ENCODE measurements at places on chromosomes 12 and 14.

GRCh38 chr12:3700861-3701260 lies 52.0 kb downstream of the CRACR2A start:
- no peak for DNase-seq

GRCh38 chr14:46818147-46818546 lies 166.6 kb upstream of the RPL10L start:
- no peak for DNase-seq

DNA sequence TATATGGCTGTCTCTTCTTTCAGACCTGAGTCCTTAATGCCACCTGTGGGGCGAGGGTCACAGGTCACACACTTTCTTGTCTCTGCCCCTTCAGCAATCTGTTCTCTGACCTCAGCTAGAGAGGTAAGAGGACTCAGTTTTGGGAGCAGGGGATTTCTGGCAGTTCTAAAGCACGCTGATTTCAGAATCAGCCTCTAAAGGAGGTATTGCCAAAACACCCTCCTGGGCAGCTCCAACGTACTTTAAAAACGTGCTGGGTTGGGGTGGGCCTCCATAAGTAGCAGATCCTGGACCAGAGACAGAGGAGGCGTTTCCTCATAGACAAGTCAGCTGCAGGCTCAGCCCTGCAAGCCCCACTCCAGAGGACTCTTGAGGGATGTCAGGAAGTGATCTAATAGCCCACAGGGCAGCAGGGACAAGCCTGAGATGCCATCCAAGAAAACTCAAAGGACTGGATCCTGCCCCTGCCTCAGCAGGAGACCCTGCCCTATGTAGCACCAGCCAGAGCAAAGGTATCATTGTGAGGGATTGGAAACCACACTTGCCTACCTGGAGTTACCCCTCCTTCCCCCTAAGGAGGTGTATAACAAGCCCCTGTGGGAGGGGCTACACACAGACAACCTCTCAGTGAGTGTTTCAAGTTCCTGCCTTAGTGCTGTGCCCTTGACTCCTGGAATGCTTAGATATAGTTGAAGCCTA lies 8.5 kb downstream of the CTDSP2 start:
- no peak for DNase-seq

GRCh38 chr12:70508178-70508577 lies 129.1 kb downstream of the PTPRB start:
- DNase-seq = no peak

DNA sequence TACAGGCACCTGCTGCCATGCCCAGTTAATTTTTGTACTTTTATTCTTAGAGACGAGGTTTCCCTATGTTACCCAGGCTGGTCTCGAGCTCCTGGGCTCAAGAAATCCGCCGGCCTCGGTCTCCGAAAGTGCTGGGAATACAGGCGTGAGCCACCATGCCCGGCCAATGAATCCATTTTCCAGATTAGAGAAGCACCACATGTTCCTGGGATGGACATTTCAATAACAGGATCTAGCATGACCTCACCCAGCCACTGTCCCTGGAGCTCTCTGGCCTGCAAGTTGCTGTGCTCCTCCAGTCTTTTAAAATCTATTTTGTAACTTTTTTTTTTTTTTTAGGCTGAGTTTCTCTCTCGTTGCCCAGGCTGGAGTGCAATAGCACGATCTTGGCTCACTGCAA lies 2.2 kb downstream of the GPR132 start:
- DNase-seq = no peak

- DNase-seq = peak; percentile 53
Measured at GRCh38 chr14:101707068-101707842, 54.3 kb upstream of the PPP2R5C start.

DNA sequence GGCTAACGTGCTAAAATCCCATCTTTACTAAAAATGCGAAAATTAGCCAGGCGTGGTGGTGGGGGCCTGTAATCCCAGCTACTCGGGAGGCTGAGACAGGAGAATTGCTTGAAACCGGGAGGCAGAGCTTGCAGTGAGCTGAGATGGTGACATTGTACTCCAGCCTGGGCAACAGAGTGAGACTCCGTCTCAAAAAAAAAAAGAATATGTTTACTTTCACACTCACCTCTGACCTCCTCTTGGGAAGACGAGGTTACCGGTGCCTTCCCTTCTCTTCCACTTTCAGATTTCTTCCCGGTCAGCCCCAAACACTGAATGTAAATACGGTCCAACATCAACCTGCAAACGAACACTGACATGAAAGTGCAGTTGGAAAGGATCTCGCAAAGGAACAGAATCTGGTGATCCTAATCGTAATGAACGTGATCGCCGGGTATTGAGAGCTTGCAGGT lies 31.8 kb upstream of the PPP1R13B start:
- DNase-seq = no peak

DNA sequence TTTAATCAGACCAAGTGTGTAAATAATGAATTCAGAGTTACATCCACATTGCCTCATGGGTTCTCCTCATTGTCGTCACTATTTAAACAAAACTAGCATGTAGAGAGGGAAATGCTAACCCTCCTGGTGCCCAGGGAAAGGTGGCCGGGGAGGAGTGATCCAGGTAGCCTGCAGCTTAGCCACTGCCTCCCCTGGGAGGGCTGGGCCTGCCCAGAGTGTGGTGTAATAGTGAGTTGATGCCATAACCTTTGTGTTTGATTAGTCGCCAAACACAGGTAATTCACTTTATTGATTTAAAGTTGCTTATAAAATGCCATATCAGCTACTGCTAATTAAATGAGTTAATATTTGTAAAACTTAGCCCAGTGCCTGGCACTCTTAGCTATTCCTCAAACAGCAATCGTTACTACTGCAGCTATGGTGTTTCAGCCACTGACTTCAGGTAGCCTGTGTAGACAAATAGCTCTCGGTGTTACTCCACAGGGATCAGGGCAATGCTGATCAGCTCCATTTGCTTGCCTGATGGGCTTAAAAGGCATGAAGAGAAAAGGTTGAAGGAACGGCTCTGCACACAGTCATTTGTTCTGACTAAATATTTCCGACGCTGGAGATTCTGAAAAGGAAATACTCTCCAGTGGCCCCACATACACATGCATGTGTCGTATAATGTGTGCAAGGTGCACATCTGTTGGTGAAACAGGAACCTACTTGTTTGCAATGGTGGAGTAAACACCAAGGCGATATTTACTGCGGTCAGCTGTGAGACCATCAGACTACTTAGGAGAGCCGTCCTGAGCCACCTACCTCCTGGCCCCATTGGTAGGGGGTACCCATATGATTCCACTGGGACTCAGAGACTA lies 45.7 kb upstream of the PRMT8 start:
- DNase-seq = no peak

- no peak for DNase-seq
Measured at GRCh38 chr12:130013771-130014484, 110.1 kb upstream of the TMEM132D start.

DNA sequence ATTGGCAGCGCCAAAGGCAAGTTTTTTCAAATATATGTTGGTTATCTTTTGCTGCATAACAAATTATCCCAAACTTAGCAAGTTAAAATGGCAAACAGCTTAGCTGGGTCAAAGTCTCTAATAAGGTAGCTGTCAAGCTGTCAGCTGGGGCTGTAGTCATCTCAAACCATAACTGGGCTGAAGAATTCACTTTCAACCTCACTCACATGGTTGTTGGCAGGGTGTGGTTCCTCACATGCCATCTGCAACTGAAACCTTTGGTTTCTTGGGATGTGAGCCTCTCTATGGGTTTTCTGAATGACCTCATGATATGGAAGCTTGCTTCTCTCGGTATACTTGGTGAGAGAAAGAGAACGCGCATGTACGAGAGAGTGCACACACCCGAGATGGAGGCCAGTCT lies 125.4 kb downstream of the LRIG3 start:
- no peak for DNase-seq

- DNase-seq = no peak
Measured at GRCh38 chr12:110102255-110102654, 21.9 kb upstream of the IFT81 start.

GRCh38 chr12:105235732-105236476 lies at the start of gene APPL2:
APPL2 (minus strand) TSS chr12:105236174; CDS start chr12:105236012, 162 bp downstream.
- peak; percentile 37 for DNase-seq

DNA sequence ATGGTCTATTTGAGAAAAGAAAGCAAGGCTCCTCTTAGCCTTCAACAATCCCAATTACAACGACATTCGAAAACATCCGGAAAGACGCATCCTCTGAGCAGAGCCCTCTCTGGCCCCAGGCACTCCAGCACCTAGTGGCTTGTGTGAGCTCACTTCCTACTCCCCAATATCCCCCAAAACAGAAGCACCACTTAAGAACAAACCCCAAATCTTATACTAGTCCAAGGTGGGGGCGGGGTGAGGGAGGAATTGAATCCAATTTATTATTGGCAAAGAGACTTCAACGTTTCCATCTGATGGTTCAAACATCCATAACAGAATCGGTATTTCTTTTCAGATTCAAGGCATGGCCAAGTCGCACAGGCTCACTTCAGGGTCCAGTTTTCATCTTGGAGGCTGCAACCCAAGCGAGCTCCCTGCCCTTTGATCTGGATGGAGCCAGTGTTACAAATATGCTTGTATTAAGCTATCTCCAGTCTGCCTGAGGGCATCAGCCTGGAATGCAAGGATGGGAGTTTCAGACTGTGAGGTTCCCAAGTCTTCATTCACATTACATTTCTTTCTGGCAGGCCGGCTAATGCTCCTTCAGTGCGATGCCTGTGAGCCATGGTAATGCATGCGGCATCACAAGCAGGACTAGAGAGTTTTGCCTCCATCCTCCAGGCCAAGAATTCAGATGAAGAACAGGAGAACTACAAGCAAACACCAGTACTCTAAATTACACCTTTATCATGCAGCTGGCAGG lies 132.5 kb upstream of the FOXN3 start:
- DNase-seq = no peak

DNA sequence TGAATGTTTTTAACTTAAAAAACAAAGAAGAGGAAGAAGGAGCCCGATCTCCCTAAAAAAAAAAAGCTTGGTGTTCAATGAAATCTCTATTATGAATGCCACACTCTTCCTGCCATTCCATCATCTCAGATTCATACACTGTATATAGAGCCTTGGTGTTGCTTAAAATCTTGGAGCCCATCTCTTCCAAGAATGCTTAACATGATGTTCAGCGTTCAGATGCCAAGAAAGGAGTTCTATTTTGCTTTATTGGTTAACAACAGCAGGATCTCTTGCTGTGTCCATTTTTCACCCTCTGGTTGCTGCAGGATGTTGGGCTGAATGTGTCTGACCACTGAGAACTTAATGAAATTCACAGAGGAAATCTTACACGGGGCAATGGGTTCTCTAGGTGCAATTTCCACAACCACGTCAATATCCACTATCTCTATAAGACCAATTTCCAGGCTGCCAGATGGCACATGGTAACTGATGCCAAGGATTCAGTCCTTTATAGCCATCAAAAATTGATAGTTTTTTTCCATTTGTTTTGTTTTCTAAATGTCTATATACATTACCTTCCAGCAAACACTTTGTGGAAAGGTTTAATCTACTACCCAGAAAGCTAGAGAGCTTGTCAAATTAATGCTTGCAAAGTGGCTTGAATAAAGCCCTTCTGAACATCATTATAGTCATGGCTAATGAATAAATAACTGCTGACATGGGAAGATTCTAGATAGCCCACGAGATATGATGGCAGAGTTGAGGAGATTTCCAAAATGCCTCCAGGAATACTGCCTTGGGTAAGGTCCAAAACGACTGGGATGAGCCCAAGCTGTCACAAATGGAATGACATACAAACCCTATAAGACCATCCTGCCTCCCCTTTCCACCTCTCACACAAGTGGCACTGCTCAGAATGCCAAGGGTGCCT lies 26.5 kb downstream of the RERG start:
- no peak for DNase-seq

DNA sequence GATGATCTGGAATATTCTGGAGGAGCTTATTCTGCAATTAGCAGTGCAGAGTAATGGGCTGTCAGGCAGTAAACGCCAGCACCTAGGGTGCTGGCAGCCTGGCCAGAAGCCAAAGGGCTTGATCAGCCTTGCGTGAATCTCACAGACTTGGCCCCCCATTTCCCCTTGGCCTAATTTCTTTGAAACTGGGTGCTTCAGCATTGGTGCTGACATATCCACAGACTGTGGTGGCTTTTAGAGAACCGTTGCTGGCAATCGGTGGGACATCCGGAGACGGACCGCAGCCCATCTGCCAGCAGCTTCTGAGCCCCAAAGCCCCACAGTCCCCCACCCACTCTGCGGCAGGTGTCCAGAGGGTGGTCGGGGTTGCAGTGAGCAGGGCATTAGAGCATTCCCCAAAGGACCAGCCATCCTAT lies 157.1 kb downstream of the CALM1 start:
- no peak for DNase-seq

- DNase-seq = no peak
Measured at GRCh38 chr12:15272376-15272775, 49.9 kb upstream of the PTPRO start.

- DNase-seq = no peak
Measured at GRCh38 chr14:67485501-67486095, 2.9 kb downstream of the TMEM229B start.

DNA sequence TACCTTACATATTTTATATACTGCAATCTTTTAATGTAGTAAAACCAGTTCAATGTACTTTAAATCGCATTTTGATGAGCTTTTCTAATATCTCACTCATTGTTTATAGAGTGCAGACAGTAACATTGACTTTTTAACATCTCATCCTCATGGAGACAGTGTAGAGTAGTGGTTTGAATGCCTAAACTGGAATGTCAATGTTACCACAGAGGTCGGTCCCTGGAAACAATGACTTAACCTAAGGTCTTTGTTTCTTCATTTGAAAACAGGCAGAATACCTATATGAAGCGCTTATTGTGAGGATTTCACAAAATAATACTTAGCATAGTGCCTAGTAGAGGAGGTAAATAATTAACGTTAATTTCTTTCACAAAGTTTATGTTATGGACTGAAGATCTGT lies 5.0 kb downstream of the CDK17 start:
- DNase-seq = no peak

DNA sequence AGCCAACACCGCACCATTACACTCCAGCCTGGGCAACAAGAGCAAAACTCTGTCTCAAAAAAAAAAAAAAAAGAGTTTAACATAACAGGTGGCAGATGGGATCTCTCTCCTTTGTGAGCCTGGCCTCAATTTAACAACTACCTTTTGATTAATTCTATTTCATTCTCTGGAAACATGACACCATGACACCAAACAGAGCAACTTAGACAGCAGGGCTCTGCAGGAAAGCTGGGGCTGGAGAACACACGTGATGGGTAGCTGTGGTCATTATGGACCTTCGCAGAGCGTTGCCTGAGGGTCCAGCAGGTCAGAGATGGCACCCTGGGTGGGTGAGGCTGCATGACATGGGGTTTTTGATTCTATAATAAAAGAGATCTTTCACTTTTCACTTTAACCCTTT lies 1.7 kb upstream of the DGLUCY start:
- no peak for DNase-seq

DNA sequence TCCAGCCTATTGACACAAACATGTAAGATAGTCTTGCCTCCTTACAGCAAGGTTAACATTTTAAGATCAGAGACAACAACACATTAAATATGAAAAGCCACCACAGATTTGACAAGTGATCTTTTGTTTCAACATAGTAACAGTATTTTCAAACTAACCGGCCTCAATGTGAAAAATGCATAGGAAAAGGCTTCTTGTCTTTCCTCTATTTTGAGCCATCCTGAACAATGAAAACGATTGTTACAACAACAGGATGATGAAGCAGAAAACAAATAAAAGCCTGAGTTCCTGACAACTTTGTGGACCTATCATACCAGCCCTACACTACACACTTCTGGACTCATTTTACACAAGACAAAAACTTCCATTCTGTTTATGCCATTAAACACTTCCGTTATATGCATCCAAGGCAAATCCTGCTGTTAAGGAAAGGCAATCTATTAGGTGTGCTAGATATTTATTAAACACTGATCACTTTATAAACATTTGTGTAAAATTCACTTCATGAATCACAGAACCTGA lies 37.3 kb downstream of the BAZ1A start:
- DNase-seq = no peak

Measured in brain pericyte (primary cell).